ENCODE measurements at places on chromosomes 2 and 18. TPM values are rescaled to one million over a fixed set of nuclear protein-coding genes. Genes with fewer than 3 reads are reported as not detected.

DNA sequence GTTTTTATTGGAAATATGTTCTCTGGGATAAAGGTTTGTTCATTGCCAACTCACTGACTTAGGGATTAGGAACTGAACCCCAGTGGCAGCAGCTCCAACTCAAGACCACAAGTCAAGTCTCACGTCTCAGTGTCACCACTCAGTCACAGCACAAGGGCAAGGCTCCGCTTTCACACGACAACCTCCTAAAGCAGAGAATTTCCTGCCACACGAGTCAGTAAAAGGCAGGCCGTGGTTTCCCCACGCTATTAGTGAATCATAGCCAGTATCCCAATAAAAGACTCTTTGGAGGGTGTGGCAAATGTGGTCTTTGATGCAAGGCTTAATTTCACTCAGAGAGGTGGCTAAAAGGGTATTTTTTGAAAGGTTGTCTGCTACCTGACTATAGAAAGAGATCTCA is 57.6 kb downstream of the PIEZO2 start:
- no peak for DNase-seq

PAX3 gene
- not detected for total RNA-seq

DNA sequence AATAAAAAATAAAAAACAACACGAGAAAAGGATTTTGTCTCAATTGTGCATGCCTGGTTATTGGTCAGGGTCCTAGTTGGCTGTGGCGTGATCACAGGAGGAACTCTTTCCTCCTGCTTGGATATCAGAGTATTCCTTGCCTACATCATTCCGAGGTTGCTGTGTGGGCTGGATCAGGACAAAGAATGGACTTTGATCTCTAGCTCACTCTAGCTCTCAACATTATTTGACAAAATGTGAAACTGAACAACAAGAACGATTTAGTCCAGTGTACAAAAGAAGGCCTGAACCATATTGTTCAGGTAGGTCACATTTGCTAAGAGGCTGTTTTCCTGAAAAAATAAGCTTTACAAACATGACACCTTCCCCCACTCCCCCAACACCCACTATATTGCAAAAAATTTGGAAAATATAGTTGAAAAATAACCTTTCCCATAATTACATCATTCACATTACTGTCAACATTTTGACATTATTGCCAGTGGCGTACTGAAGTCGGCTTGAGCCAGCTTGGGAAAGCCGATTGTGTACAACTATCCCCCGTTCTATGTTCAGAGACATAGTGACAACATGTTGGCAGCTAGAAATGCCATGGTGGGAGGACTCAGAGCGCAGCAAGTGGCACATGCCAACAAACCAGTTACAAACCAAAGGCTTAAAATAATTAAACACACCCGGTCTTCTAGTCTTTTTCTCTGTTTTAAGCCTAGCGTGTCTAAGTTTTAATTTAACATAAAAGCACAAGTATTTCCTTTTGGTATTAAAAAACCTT is 179.0 kb downstream of the LPIN1 start:
- no peak for DNase-seq

- DNase-seq, result no peak
These were observed 227.5 kb downstream of the TTC32 start for GRCh38 chr2:19674051-19675002.

DNA sequence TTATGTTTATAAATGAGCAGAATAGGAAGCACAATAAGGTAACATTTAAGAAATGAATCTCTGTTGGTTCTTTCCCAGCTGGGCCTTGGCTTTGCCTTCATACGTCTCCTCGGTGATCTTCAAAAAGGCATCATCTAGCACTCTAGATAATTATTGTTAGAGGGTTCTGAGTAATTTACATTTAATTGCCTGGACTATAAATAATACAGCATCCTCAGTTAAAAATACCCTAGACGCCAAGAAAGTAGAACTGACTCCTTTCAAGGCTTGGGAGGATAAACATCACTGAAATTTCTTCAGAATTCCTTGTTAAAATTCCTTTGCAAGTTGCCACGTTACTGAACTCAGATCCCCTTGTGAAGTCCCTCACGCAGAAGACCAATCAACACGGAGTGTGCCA is 199.7 kb upstream of the BOD1L2 start:
- no peak for DNase-seq

DNA sequence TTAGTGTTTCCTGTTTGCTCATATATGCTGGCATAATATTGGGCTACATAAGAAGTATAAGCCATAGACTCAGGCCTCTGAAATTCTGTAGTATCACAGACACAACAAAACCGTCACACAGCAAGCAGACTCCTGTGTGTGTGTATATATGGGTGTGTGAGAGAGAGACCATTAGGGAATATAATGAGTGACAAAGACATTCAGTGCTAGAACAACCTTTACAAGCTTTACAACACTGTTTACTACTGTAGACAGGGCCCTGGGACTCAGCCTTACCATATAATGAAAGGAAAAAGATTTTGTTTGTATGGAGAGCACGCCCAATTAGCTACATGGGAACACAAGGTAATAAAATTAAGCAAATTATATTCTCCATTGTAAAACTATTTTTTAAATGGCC is 65.4 kb upstream of the TMEM182 start:
- DNase-seq, result no peak

GRCh38 chr2:201208563-201209252 is 25.8 kb downstream of the CASP10 start:
- no peak for DNase-seq

GRCh38 chr2:160538559-160539355 is 45.1 kb upstream of the RBMS1 start:
- DNase-seq, result no peak

TTN gene
- 1.2 TPM for total RNA-seq

ACTR1B gene
- total RNA-seq, result 67.4 TPM

ATP6V1C2 gene
- total RNA-seq, result 1.8 TPM

DNA sequence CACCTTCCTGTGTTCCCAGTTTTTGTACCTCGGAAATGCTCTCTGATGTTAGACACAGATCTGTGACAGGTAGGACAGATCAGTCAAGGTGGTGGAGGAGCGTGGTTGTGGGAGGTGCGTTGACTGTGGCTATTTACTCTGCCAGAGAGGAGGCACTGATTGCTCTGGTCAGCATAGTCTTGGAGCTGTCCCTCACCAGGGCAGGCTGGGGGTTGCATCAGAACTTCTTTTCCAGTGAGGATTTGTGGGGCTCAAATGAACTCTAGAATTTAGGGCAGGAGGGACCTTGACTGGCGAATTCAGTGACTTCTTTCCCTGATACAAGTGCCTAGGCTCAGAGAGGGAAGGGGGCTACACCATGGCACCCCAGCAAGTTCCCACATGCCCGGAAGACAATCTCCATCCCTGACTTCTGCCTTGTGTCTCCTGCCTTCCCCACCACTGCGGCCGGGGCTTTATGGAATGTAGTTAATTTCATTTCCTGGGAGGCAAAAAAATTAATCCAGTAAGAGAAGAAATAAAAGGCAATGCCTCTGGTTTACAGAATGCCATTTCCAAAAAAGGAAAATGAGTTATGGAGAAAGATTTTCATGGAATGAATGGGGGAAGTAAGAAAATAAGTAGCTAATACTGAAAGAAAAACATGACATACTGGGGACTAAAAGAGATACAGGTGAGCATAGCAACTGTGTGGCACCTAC is 26.1 kb downstream of the NIFK start:
- DNase-seq, result no peak

CTAGE1 gene
- total RNA-seq, result not detected

- DNase-seq, result no peak
These were observed 180.9 kb downstream of the PDE1A start for GRCh38 chr2:182245963-182246362.

DNA sequence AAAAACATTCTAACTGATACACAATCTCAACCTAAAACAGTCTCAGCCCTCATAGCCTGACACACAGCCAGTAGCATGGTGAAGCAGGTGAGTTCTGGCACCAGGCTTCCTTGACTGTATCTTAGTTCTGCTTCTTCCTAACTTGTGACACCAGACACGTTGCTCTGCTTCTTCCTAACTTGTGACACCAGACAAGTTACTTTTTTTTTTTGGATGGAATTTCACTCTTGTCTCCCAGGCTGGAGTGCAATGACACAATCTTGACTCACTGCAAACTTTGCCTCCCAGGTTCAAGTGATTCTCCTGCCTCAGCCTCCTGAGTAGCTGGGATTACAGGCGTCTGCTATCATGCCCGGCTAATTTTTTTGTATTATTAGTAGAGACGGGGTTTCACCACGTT is 6.7 kb upstream of the ATG16L1 start:
- no peak for DNase-seq

DNA sequence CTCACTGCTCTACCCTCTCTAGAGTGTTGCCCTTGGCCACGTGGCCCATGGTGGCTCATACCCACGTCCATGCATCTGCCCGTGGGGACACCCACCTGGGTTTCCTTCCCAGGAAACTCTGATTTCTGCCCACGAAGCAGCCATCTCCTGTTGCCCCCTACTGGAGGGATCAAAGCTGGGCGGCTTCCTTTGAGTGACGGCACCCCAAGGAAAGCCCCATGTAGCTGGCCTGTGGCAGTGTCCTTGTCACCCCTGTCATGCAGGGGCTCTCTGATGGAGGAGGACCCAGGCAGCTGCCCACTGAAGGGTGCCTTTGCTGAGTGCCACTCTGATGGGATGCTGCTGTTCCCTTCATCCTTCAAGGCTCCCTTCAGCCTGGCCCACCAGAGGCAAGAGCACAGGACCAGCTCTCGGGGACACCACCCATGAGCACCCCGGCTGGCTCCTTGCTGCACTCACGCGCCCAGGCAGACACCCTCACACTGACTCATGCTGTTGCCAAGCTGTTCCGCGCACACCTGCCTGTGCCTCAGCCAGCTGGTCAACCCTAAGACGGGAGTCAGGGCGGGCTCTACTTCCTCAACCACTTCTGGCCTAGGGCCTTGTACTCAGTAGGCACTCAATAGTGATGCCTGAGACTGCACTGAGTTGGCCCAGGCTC is 101.1 kb downstream of the CTIF start:
- DNase-seq, result no peak

GRCh38 chr2:189555232-189555631 is 25.4 kb downstream of the SLC40A1 start:
- DNase-seq, result no peak

Measured in ovary (tissue), 10 donors.